H1 (cell line): ENCODE measurements at places on chromosomes 11 and 22.

DNA sequence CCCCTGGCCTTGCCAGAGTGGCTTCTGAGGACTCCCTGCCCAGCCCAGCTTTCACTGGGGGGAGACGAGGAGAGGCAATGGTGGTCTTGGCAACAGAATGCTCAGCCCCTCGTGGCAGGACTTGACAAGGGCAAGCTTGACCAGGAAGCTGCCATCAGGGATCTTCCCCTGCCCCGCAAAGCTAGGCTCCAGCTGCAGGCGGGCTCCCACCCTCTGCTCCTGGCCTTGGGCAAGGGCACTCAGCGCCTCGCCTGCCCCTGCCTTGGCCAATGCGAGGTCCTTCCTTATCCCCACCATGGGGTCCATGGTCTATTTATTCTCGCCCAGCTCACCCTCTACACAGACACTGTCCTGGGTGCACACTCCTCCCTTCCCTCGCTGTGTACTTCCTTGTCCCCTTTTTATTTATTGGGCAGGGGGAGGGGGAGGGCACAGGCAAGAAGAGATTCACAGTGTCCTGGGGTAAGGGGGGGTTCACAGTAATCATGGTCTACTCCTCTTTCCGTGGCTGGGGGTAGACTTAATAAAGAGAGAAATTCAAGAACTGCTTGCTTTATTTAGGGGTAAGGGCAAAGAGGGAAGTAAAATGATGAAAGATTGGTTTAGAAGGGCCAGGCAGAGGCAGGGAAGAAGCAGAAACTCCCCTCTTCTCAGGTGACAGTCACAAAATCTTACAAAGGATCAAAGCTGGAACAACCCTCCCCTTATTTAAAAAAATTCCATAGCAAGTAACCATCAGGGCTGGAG is 1.6 kb downstream of the GPHA2 start:
- no peak for DNase-seq

GRCh38 chr22:24465566-24465965 is 29.6 kb upstream of the UPB1 start:
- DNase-seq = no peak

GRCh38 chr11:102456381-102456780 is 3.8 kb upstream of the TMEM123 start:
- DNase-seq = no peak

DNA sequence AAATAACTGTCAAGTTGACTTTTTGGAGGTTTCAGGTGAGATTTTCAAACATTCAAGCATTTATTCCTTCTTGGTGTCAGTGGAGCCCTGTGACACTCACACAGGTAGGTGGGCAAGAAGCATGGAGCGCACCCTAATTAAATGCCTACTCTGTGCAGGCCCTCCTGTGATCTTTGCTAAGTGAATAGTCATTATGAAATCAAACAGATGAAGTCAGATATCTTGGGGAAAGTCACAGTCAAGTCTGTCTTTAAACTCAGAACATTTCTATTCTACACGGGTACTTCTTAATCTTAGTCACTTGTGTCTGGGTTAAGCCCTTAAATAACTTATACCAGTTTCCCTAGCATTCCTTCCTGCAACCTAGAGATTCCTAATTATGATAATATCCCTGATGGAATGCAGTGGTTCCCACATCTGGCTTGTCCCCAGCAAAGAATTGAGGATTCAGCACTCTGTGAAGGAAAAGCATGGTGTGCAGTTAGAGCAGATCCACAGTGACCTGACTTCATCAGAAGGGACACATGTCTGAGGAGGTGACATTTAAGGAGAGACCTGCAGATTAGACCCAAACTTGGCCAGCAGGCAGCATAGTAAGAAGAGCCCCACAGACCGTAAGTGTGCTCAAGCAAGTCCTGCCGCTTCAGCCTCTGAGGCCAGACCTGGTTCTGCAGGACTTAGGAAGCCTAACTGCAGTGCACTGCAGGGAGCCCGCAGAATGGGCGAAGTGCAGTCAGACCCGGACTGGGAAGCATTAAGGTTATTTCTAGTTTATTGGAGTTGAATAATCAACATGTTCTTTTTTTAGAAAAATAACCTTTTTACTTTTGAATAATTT is 85.3 kb upstream of the GAL start:
- no peak for DNase-seq

GRCh38 chr11:11320825-11321224 is 32.2 kb downstream of the CSNK2A3 start:
- no peak for DNase-seq

DNA sequence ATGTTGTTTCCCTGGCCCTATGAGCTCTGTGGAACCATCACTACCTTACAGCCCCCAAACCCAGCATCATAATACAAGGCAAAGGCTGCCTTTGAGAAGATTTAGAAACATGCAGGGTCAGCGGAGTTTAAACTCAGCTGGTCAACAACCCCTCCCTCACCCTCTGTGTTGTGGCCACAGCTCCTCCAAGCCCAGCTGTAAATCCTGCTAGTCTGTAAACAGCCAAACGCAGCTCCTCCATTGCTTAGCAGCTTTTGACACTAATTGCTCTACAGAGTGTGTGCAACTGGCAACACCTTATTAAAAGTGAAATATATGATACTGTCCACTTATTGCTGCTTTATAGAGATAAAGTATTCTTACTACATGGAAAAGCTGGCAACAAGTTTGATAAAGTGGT is 29.1 kb downstream of the OPCML start:
- no peak for DNase-seq

- DNase-seq = no peak
Observed at GRCh38 chr11:16468735-16469453, 112.5 kb upstream of the SOX6 start.

- DNase-seq = no peak
Observed at GRCh38 chr22:48779661-48780596, 1047.7 kb downstream of the BRD1 start.

DNA sequence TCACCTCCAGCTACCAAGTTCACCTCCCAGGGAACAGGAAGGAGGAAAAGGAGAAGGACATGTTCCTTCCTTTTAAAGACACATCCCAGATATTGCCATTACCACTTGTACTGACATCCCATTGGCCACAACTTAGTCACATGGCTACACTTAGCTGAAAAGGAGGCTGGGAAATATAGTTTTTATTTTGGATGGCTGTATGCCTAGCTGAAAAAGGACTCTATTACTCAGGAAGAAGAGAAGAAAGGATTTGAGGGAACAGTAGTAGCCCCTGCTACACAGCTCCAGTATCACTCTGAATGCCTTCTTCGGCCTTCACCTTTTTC is 2.1 kb upstream of the APOA5 start:
- DNase-seq = no peak

- peak; percentile 75 for DNase-seq
Observed at GRCh38 chr11:75583718-75584658, 21.9 kb downstream of the SERPINH1 start.

DNA sequence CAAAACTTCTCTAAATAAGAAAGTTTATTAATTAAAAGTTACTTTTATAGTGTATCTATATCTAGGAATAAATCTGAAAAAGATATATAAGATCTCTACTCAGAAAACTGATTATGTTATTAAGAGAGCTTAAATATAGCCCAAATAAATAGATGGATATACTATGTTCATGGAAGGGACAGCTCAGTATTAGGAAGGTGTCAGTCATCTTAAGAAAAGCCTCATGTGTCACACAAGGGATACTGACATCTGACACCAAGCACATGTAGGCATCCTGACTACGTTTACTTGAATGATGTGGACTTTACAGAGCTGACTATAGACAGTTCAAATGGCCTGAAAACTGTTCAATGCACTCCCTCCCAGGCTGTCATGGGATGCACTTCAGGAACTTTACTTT is 19.3 kb downstream of the PPARA start:
- DNase-seq = no peak

GRCh38 chr11:124878759-124879492 is 13.7 kb downstream of the ROBO3 start:
- no peak for DNase-seq

GRCh38 chr11:111123463-111124398 is 121.8 kb upstream of the POU2AF2 start:
- no peak for DNase-seq

GRCh38 chr11:131544591-131544990 is 174.2 kb downstream of the NTM start:
- peak; percentile 63 for DNase-seq

DNA sequence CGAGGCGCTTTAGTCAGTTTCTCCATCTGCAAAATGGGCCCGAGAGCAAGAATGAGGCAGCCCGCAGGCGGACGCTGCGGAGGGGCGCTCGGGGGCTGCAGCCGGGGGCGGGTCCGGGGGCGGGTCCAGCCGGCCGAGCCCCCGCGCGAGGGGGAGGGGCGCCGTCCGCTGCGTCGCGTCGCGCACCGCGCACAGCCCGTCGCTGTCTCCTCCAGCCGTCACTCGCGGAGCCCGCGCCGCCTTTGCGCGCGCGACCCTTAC is 282 bp downstream of the PC start:
- no peak for DNase-seq

DNA sequence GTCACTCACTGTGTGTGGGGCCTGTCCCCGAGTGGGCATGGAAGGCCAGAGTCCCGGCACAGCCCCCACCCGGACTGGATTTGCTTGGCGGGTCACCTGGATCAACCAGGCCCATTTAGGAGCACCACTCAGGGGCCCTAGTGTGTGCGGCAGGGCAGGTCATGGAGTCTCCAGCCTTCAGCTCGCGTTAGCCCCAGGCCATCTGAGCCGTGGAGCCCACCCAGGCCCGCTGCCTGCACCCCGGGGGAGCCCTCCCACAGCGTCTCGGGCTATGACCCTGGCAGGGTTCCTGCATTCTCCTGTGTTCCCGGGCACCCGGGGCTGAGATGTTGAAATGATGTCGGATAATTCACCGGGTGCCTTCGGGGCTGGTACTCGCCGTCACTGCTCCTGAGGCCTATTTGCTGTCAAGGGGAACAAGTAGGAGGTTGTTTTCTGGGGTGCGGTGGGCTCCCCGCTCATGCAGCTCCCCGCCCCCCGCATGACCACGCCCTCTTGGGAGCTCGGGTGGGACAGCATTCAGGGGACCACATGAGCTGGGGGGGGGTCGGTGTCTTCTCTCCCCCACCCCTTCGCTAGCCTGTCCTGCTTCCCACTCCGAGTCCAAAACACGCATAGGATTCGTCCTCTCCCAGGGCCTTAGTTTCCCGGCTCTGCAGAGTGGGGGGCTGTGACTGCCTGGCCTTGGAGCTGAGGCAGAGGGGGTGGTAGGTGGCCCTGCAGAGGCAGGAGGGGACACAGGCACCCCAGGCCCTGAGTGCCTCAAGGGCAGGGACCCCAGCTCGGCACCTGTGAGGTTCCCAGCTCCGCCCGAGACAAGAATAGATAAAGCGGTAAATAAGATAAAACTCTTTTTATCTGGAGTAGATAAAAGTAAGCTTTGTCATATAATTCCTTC is 77.2 kb downstream of the KCNQ1 start:
- no peak for DNase-seq

GRCh38 chr11:2294926-2295290 is 6.8 kb downstream of the C11orf21 start:
- DNase-seq = no peak

DNA sequence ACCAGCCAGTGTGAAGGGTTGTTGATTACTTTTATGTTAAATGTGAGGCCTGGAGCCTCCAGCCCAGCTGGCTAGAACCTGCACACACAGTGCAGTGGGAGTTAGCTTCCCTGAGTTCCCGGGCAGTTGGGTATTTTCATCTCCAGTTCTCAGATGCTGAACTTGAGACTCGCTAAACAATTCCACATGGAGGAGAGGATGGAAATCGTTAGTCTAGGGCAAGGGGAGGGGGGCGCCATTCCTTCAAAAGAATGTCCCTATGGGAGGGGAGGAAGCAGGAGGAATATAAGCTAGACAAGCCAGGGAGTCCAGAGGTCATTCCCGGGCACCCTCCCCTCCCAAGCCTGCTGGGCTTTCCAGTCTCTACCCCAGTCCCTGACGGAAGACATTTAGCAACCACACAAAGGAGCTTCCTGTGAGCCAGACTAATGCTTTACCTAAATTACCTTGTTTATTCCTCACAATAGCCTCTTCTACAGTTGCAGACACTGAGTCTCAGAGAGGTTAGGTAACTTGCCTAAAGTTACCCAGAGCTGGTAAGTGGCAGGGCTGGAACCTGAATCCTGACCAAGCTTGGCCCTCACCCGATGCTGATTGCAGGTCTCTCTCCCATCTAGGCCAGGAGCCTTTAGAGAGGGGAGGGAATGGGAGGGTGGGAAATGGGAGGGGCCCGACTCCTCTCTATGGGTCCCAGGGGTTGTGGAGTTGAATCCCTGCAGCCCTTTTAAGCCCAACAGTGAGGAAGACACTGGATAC is 1.9 kb upstream of the TSKU start:
- DNase-seq = no peak

DNA sequence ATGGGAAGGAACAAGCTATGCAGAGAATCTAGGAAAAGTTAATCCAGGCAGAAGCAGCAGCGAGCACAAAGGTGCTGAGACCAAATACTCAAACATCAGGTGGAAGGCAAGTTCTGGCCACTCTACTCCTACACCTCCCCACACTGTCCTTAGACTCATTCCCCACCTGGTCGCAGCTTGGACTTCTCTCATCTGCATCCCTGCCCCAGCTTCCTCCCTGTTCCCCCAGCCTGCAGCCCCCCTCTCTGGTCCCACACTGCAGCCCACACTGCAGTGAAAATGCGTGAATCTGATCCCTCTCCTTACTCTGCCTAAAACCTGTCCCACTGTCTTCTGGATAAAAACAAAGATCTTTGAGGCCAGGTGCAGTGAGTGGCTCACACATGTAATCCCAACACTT is 9.1 kb downstream of the TPBGL start:
- no peak for DNase-seq

DNA sequence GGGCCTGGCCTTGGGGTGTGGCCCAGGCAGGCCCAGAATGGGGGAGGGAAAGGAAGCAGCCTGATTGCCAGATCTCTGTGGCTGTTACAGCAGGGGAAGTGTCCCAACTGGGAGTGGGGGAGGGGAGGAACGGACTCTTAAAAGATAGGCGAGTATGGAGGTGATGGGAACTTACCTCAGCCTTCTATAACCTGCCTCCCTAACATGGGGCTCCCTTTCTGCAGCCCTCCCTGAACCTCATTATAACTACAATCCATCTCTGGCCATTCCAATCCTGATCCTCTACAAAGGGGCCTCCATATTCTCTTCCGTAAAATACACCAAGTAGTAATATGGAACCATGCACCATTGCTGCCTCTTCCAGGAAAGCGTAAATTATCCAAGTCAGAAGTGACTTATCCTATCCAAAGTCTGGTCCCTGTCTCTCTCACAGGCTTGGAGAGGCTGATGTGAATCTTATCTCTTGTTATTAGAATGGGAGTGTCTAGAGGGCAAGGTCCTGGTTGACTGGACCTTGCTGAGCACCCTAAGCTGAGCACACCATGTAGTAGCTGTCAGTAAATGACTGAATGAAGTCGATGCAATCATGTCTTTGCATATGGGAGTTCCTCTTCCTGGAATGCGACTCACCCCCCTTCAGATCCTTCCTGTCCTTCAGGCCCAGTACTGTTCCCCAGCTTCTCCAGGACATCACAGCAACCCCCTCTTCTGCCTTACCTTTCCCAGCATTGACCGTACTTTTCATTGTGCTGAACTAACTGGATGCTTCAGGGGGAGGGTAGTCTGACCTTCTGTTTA is 5.9 kb downstream of the RHOG start:
- no peak for DNase-seq

DNA sequence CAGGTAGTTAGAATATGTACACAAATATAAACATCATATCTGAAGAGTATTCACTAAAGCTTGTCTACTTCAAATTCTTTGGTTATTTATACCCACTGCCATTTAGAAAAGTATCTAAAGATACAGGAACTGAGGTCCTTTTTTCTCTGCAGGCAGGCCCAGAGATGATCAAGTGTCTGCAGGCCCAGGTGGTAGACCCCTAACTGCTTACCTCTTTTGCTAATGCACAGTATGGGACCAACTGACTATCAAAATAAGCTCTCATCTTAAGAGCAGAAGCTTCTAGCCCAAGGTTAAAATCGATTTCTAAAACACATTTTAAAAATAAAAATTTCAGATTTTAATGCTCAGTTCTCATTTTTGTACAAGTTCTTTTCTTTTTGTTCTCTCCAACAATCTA is 81.5 kb downstream of the APOL5 start:
- no peak for DNase-seq
